ENCODE measurements at places on chromosomes 2 and 18. TPM values are rescaled to one million over a fixed set of nuclear protein-coding genes. Genes with fewer than 3 reads are reported as not detected.

The COMMD1 gene
- total RNA-seq, result 43.0 TPM

The OSBPL6 gene
- total RNA-seq, result 2.7 TPM

GRCh38 chr18:11387880-11388279 lies 221.5 kb upstream of the SLC35G4 start:
- DNase-seq, result no peak

DNA sequence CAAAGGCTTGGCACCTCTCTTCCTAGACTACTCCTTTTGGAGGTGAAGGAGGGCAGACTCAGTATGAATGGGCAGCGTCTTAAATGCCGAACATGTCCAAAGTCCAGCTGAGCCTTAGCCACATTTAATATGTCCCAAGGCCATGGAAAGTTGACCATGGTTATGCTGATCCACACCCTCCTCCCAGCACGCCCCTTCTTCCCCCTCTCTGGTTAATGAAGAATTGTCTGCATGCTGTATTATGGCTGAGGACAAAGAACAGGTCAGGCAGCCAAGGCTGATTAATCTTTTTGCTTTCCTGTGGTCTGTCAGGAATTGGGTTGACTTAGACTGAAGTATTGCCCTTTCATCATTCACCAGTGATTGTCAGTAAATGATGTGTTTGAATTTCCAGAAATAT lies 5.8 kb upstream of the MYOM1 start:
- DNase-seq, result no peak

The NRP2 gene
- total RNA-seq, result 65.6 TPM

- DNase-seq, result no peak
These were observed 132.6 kb downstream of the C1D start for GRCh38 chr2:67930156-67930555.

The SF3B1 gene
- total RNA-seq, result 352 TPM

The CTAGE1 gene
- not detected for total RNA-seq

The NLRC4 gene
- total RNA-seq, result 0.74 TPM

- DNase-seq, result no peak
These were observed 20.8 kb downstream of the DIPK1C start for GRCh38 chr18:74436158-74436769.

GRCh38 chr2:218271487-218271797 lies 1.1 kb downstream of the PNKD start:
- no peak for DNase-seq

DNA sequence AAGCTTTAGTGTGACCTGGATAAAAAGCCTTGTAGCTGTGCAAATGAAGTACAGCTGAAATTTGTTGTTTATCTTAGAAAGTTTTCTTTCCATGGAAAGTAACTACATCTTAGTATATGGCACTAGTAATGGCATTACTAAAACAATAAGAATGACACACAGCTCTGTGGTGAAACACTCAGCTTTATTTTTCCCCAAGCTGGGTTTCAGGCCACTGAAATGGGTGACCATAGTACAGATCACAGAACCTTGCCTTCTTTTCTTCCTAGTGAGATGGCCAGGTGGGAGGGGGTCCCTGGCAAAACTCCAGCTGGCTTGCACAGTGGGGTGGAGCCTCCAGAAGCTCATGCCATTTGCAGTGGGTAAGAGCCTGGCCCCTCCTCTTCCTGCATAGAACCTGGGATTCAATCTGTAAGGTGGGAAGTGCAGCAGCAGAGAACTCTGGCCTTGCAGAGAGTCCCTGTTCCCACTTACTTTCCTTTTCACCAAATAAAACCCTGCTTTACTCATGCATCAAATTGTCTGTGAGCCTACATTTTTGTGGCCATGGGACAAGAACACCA lies 17.6 kb upstream of the GRP start:
- no peak for DNase-seq

GRCh38 chr18:45670281-45670962 lies 53.6 kb upstream of the SLC14A1 start:
- DNase-seq, result no peak

The FAP gene
- total RNA-seq, result 4.2 TPM

- no peak for DNase-seq
These were observed 111.3 kb downstream of the TSN start for GRCh38 chr2:121866789-121867188.

- DNase-seq, result no peak
These were observed 141.9 kb upstream of the CTAGE1 start for GRCh38 chr18:22559414-22560274.

GRCh38 chr2:18209934-18210639 lies 331.6 kb downstream of the KCNS3 start:
- no peak for DNase-seq

The ANKRD53 gene
- total RNA-seq, result 4.9 TPM

The KCNJ13 gene
- not detected for total RNA-seq

DNA sequence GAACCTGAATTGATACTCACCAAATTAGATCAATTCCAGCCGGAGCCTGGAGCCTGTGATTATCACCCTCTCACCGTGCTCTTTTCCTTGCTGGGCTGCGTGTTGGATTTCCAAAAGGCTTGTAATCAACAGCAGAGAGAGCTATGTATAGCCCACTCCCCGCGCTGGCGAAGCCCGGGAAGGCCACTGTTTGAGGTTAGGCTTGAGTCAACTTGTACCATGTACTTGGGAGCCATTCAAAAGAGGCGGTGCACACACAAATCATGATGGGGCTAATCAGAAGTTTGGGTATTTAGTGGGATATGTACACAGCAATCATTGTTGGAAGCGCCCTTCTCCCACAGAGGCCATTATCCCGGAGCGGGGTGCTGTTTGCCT lies 151.6 kb downstream of the GLI2 start:
- DNase-seq, result no peak

DNA sequence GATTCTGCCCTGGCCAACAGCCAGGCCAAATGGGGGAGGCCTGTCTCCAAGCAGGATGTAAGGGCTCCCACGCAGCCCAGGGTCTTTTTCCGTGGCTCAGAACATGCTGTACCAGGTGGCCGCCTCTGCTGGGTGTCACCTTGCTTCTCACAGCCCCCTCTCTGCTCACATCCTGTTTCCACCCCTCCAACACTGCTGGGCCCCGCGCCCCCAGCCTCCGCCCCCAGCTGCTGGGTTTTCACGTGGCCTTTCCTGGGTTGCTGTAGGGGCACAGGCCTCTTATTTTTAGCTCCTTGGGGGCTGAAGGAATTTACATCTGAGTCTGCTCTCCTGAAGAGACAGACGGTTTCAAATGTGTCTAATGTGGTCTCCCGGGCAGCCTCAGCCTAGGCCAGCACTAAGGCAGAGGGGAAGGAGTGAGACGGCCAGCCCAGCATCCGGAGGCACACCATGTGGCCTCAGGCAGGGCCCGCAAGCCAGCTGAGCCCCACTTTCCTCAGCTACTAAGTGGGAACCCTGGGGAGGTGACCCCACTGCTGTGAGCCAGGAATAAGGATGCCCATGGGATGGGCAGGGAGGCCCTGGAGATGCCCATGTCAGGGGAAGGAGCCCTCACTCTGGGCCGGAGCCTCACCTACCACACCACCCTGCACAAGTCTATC lies 18.7 kb upstream of the DUSP2 start:
- DNase-seq, result peak; percentile 72

DNA sequence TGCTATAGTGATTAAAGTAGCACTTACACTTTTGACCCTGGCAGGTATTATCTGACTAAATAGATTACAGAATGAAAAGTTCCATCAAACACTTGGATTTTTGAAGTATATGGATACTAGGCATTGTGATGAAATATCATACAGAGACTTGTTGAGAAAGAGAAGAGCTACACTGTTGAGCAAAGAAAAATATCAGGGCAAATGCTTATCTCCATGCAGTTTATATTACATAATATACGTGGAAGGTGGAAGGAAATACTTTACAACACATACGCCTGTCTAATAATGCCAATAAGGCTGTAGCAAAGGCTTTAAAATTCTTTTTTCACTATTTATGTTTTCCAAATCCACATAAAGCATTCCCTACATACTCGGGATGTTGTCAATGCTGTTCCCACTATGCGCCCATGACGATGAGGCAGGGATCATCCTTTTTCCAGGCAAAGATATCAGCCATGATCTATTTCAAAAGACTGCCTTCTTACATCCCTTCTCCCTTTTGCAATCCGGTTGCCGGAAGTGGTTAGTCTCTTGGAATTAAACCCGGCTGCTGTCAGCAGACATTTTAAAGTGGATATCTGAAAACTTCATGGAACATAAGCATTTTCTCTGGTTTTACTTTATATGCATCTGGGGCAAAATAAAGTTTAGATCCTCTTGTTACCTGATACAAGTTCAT lies 92.6 kb upstream of the ITGA4 start:
- DNase-seq, result no peak

The TRIB2 gene
- 64.8 TPM for total RNA-seq

The MATN3 gene
- total RNA-seq, result 3.9 TPM

- DNase-seq, result no peak
These were observed 10.3 kb downstream of the ERBB4 start for GRCh38 chr2:212528106-212528856.

Measured in vagina (tissue), 2 donors.